ENCODE measurements at places on chromosomes 7 and 10. TPM values are rescaled to one million over a fixed set of nuclear protein-coding genes. Genes with fewer than 3 reads are reported as not detected.

The SPAG6 gene
- total RNA-seq, result not detected

The UPK3BL2 gene
- 122 TPM for total RNA-seq

The ACTR3C gene
- 1.9 TPM for total RNA-seq

The KLHL7 gene
- total RNA-seq, result 14.3 TPM

The OR2A12 gene
- not detected for total RNA-seq

The MLXIPL gene
- total RNA-seq, result not detected

The SUN3 gene
- not detected for total RNA-seq

The CYP2C19 gene
- total RNA-seq, result not detected

The VAX1 gene
- not detected for total RNA-seq

The CCDC172 gene
- total RNA-seq, result not detected

The H2BK1 gene
- total RNA-seq, result not detected

The JCAD gene
- not detected for total RNA-seq

The WDFY4 gene
- total RNA-seq, result 2.5 TPM

The GATA3 gene
- 128 TPM for total RNA-seq

The ELAPOR2 gene
- 7.2 TPM for total RNA-seq

The OR2A7 gene
- 5.4 TPM for total RNA-seq

The AKR1D1 gene
- total RNA-seq, result not detected

The HOXA2 gene
- not detected for total RNA-seq

The SPDYE6 gene
- total RNA-seq, result not detected

The THSD7A gene
- total RNA-seq, result not detected

The RTKN2 gene
- 3.9 TPM for total RNA-seq

The PDGFA gene
- total RNA-seq, result 0.70 TPM

The SEC31B gene
- 52.1 TPM for total RNA-seq

The CRPPA gene
- total RNA-seq, result 1.0 TPM

The NUTM2D gene
- 3.7 TPM for total RNA-seq

The PDE1C gene
- not detected for total RNA-seq
